NCI-H69 (cell line): ENCODE measurements at places on chromosomes 7 and 10.
A peak's percentile ranks its signal among the peaks of the same experiment; 100 is the strongest.

- peak; percentile 7 for DNase-seq
Observed at GRCh38 chr10:3169673-3170072, 2.9 kb downstream of the PITRM1 start.

GRCh38 chr10:93572606-93573005 is 6.1 kb downstream of the FFAR4 start:
- DNase-seq, result no peak

DNA sequence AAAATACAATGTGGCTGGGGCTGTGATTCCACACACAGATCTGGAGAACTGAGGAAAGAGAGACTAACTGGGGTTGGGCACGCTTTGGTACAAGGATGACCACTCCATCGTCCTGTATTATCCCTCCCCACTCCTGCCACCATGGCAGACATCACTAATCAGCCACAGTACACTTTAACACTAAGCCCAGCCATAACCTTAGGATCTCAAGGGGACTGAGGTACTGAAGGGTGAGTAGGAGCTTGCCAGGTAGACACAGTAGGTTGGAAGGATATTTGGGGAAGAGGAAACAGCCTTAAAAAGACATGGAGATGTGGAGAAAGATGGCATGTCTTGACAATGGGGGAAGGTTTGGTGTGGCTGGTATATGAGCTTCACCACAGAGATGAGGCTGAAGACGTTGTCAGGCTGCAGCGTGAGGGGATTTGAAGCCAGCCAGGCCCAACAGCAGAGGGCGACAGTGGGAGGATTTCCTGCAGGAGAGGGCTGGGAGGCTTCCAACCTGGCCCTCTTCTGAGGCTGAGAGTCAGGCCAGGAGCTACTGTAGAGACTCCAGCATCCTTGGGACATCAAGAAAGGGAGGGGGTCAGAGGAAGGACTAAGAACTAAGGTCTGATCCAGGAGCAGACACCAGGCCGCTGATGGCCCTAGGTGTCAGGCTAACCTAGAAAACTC is 58.6 kb upstream of the COL13A1 start:
- DNase-seq, result peak; percentile 9

DNA sequence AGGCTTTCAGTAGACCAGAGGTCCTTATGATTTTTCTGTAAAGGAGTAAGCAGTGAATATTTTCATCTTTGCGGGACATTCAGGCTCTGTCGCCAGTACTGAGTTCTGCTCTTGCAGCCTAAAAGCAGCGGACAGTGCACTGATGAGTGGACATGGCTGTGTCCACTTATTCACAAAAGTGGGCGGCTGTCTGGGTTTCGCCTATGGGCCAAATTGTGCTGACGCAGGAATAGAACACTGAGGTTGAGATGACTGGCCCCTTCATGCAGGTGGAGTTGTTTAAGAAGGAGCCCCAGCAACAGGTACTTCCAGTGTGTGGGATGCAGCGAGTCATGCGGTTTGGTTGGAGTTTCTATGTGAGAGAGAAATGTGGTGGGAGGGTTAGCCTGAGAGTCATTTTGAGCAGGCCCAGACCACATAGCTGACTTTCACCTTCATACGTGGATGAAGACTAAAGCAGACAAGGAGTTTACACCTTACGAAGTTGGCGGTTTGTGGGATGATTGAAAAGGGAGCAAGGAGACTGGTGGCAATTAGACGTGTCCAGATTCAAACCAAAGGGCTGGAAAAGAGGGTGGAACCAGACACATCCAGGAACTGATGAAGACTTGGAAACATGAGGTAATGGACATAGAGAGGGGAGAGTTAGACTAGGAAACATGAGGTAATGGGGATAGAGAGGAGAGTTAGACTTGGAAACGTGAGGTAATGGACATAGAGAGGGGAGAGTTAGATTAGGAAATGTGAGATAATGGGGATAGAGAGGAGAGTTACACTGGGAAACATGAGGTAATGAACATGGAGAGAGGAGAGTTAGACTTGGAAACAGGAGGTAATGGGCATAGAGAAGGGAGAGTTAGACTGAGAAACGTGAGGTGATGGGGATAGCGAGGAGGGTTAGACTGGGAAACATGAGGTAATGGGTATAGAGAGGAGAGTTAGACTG is 38.2 kb downstream of the WDR37 start:
- DNase-seq, result no peak

DNA sequence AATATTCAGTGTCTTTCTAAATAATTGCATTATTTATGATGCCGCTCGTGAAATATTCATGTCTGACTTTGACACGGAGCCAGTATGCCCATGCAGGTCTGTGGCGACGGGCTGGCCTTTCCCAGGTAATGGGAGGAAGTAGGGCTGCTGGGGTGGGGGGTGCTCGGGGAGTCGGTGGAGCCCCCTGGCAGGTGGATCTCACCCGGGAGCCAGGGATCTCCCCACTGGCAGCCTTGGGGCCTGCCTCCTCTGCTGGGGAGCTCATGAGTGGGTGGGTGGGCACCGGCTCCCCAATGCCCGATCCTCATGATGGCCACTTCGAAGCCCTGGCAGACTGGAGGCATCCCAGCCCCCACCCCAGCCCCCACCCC is 52.8 kb downstream of the PWWP2B start:
- no peak for DNase-seq

GRCh38 chr10:98060079-98060478 is 29.7 kb upstream of the CRTAC1 start:
- DNase-seq, result no peak

DNA sequence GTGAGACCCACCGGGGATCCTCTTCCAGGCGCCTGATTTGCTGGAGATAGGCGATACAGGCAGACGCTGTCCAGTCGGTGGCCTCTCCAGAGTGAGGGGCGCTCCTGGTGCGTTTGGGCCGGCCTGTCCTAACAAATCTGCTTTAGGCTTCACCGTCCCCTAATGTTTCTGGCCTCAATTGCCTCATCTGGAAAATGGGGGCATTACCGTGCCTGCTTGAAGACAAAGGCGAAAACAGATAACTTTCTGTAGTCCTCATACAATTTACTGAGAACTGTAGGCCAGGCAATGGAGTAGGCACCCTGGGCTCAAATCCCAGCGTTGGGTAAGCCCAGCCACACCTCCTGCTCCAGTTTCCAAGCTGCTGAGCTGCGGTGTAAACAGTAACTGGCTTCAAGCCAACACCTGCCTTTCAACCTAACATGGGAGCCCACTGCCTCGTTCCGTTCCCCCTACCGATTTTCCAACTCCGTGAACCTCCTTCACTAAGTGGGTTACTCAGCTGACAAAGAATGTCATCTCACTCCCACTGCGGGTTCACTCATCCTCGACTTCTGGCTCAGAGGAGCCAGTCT is 589 bp upstream of the ZFAND4 start:
- peak; percentile 64 for DNase-seq

GRCh38 chr7:94352887-94353286 is 41.8 kb upstream of the COL1A2 start:
- no peak for DNase-seq

- no peak for DNase-seq
Observed at GRCh38 chr10:125264091-125264490, 103.7 kb upstream of the CTBP2 start.

DNA sequence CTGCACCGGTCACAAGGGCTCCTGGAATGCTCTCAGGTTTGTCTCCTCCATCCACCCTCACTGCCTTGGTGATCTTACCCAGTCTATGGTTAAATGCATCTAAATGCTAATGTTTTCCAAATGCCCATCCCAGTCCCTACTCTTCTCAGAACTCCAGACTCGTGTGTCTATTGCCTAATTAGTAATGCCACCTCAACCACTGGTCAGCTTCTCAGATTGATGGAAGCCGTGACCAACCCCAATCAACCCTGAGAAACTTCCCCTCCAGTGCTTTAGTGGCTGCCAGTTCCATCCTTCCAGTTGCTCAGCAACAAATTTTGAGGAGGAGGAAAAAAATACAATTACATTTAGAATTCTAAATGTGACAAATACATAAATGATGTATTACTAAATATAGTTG is 18.6 kb downstream of the NUDCD3 start:
- DNase-seq, result no peak

DNA sequence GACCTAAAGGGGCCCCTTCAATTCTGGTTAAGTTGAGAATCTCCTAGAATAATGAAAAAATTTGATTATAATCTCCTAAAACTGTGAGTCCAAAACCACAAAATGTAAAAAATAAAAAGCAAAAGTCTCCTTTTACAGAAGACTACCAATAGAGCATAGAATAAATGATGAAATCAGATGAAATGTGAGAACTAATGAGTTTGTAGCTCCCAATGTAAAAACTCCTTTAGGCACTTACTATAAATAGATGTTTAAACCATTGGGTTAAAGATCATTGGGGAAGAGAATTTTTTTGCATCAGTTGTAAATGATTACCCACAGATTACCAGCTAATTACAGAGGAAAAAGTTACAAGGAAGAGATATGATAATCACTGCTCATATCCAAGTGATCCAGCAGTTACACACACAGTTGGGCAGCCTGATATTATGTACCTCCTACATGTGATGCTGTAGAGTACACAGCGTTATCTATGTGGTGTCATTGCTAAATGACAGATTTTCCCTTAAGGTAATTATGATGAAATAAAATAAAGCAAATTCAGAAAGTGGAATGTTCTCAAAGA is 282.7 kb upstream of the SEMA3D start:
- DNase-seq, result peak; percentile 48

GRCh38 chr7:147199868-147200267 is 1083.3 kb downstream of the CNTNAP2 start:
- DNase-seq, result peak; percentile 14

DNA sequence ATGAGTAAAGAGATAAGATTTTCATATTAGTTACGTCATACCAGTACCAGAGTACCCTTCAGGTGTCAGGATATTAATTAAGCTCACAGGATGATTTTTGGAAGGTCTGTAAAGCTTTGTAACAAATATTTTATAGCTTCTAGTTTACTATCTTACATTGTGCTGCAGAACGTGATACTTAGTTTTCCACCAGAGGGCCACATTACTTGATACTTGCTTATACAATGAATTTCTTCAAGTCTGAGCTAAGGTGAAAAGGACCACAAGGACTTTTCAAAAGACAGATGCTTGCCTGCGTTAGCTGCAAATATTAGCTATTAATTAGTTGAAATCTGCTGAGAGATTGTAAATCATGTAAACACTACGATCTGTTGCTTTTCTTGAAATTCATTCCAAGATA is 12.2 kb downstream of the FOXP2 start:
- peak; percentile 86 for DNase-seq

- no peak for DNase-seq
Observed at GRCh38 chr10:11532306-11532705, 79.1 kb downstream of the USP6NL start.

GRCh38 chr7:14717816-14718215 is 184.7 kb downstream of the DGKB start:
- peak; percentile 62 for DNase-seq

DNA sequence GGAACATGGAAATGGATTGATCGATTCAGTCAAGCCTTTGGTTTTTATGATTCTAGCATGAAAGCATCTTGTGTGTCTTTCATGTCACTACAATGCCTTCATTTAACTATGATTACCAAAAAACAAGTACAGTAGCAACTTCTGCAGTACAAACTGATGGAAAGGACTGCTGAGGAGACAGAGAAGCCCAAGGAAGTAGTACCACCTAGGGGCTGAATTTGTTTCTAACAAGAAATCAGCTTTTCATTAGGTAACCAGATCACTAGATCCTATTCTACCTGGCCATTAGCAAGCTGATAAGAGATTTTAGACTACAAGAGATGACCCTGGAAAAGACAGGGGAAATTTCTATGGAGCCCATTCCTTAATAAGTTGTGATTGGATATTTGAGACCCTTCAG is 3.2 kb upstream of the IFIT1 start:
- peak; percentile 2 for DNase-seq

DNA sequence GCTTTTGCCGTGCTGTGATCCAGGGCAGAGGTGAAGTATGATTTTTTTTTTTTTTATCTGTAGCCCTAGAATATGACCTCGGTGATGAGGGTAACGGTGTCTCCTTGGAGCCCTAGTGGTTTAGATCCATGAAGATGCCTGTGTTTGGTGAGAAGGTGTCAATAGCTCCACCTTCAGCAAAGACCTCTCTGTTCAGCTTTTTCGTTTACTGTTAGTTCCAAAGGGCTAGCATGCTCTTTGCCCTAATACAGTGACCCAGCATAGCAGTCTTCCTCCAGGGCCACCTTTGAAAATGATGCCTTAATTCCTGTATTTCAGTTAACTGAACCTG is 746 bp upstream of the MRPS16 start:
- peak; percentile 16 for DNase-seq

GRCh38 chr7:70630440-70630817 is 501.5 kb upstream of the GALNT17 start:
- DNase-seq, result no peak

- DNase-seq, result no peak
Observed at GRCh38 chr7:116546916-116547315, 22.1 kb downstream of the CAV1 start.

DNA sequence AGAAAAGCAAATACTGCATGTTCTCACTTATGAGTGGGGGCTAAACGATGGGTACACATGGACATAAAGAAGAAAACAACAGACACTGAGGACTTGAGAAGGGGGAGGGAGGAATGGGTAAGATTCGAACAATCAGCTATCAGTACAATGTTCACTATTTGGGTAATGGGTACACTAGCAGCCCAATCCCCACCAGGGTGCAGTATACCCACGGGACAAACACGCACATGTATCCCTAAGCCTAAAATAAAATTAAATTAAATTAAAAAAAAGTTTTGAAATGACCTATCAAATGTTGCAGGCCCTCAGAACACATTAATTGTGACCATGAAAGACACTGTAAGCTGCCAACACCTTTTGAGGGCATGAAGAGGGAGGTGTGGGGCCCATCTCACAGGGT is 316.0 kb downstream of the WDR37 start:
- DNase-seq, result no peak

DNA sequence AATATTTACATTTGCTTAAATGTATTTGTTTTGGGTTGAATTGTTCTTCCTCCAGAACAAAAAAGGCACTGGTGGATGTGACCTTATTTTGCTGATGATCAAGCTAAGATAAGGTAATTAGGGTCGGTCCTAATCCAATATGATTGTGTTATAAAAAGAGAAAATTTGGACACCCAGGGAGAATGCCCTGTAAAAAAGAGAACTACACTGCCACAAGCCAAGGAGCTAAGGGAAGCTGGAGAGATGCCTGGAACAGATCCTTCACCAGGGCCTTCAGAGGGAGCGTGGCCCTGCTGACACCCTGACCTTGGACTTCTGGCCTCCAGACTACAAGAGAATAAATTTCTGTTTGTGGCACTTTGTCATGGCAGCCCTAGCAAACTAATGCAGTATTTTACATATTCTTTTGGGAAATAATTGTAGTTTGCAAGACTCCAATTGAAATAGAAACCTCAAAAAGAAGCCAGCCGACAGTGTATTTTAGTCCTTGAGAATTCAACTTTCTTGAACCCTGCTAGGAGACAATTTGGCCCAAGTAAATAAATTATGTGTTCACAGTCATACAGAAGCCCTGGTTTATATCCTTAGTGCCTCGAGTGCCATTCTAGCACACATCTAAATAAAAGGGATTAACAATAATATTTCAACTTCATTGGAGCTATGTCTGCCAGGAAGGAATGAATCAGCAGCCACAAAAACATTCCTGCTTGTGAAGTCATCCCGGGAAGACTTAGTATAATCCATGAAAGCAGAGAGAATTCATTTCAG is 164.6 kb downstream of the PKD1L1 start:
- no peak for DNase-seq
